CD4-positive, alpha-beta T cell treated with Interleukin-17A for 4 hours (primary cell): ENCODE measurements at places on chromosomes 3 and 15.

- DNase-seq: no peak
These were observed 19.2 kb downstream of the FOXP1 start for GRCh38 chr3:71564361-71564760.

DNA sequence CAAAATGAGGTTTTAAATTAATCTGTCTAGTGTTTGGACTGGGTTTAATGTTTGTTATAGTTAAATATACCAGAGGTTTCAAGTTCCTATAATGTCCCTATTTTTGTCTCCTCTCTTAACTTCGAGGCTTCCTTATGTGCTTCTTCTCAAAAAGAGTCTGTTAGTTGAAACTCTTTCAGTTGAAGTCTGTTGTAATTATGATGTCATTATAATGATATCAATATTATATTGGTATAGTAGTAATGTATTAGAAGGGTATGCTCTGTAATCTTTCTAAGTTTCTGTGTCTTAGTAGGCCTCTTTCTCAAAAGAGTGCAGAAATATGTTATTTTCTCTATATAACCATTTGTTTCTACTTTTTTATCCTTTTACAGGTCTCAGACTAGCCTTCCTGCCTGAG is 1148.0 kb downstream of the NSUN3 start:
- no peak for DNase-seq

- no peak for DNase-seq
These were observed 451 bp downstream of the CCR5AS start for GRCh38 chr3:46406443-46406787.

GRCh38 chr3:16801223-16801622 is 83.5 kb upstream of the PLCL2 start:
- DNase-seq: no peak

DNA sequence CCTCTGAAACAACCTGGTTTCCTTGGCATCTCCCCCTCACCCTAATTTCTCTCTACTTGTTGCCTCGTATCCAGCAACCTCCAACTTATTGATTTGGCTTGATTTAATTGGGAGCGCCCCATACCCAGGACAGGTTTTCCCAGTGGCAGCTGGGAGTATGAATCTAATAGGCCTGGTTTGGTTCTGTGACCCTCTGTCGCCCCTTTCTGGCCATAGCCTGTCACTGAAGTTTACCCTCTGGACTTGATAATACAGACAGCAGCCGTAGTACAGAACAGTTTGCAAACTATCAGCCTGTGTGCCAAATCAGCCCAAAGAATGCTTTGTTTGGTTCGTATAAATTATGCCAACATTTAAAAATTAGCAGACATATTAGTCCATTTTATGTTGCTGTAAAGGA is 525.1 kb upstream of the GOLIM4 start:
- no peak for DNase-seq

- DNase-seq: no peak
These were observed 15.5 kb downstream of the MAPKAPK3 start for GRCh38 chr3:50632450-50632849.

- no peak for DNase-seq
These were observed 5.0 kb upstream of the KPNA1 start for GRCh38 chr3:122519693-122520092.

DNA sequence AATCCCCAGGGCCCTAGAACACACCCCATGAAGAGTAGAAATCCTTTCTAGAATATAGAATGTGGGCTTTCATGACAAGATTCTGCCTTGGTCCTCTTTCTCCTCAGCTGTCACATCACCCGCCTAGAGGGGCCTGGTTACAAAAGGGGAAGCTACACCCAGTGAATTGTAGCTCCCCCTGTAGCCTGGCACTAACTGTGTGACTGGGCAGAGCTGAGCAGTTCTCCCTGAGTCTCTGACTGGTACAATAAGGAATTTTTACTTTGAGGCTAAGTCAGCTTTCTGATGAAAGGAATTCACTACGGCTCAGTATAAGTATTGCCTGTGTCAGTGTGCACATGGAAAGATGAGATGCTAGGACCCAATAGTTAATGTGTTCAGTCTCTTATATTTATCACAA is 28.7 kb upstream of the ZNF148 start:
- no peak for DNase-seq

GRCh38 chr15:41809121-41809520 is 18.8 kb upstream of the JMJD7 start:
- DNase-seq: no peak

DNA sequence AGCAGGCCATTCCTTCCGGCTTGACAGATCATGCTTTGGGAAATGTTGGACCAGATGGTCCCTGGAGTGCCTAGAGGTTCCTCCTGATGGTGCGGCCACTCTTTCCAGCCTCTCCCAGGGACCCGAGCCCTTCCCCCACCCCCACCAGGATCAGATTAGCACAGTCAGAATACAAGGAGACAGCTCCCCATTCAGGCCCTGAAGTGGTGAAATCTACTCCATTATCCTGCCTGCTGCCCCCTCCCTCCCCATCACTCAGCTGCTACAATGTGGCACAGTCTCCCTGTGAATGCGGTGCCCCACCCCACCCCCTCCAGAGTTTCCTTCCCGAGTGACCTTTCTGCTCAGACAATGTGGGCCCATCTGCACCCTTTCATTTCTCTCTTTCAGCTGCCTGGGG is 29.4 kb downstream of the RNU5B-1 start:
- DNase-seq: no peak

DNA sequence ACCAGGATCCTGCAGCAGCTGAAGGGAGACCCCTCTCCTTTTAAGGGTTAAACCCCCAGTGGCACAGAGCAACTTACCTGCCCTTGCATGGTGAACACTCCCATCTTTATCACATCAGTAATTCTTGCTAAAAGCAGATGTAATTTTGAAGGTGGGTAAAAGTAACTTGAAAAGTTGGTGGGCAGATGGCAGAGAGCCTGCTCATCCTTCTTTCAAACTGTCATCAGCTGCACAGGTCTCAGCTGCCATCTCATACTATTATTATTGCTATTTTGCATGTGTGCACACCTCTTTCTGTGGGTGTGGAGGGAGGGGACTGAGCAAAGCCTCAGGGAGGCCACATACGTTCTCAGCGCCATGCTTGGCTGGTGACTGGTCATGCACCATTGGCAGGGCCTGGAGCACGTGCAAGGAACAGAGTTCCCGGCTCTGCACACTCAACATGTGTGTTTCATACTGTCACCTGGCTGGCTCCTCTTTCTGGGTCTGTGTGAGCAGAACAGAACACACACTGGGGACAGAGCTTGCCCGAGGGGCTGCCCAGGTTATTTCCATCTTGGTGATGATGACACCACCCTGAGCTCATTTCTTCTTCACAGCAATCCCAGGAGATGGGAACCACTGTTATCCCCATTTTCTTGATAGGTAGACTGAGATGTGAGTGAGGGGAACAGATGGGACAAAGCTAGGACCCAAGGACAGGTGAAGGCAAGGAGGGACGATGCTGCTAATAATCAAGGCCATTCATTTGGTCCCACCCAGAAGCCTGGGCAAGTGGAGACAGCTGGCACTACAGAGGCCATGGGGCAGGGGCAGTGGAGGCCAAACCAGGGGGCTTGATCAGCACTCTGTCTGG is 95.8 kb upstream of the KLF13 start:
- no peak for DNase-seq

DNA sequence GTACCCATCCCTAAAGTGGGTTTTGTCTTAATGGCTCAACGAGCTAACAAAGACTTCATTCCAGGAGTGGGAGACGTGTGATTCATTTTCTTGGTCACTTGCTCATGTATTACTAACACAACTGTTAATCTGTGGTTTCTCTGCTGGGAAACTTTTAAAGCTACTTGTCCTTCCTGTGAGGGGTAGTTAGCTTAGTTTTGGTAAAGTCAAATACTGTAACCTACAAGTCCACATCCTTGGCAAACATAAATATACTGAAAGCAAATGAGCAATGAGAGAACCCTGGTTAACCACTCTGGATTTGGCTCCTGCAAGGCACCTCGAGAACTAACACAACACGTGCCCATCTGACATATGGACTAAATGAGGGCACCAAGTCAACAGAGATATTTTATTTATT is 19.9 kb downstream of the NOX5 start:
- no peak for DNase-seq

- DNase-seq: peak; percentile 27
These were observed 6.7 kb downstream of the CMTM8 start for GRCh38 chr3:32245200-32245599.

DNA sequence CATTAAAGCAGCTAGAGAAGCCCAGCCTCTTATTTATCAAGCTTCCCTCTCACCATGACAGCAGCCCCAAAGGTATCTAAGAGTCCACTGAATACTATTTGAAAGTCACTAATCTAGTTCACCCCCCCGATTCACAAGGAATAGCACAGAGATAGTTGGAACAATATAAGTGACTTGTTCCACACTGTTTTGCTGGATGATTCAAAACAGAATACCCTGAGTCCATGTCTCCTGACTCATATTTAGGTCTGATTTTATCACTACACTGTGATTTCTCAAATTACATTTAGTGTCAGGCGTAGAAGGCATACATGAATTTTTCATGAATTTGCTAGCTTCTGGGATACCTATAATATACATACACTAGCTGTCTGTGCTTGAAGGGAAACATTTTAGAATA is 18.7 kb upstream of the EOGT start:
- DNase-seq: no peak

DNA sequence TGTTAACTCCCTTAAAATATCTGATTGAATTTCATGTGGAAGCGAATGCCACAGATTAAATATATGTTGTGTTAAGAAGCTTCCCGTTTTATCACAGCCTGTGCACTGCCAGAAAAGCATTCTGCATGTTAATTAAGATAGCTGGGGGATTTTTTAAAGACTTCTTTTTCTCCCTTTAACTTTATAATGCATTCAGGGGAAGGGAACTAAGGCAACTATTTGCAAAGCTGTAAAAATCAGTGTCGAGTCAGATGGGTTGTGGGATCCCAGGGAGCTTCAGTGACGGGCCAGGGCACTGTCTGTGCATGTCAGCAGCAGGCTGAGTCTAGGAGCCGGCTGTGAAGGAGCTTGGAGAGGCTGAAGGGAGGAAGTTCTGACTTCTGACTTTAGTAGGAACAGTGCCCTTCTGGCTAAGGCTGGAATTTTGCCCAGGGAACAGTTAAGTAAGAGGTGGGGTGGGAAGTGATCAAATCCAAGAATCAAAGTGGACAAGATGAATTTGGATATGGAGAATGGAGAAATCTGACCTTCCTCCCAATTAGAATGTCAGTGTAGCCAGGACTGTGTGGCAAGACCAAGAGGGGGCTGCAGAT is 77.7 kb downstream of the ABHD5 start:
- DNase-seq: no peak

DNA sequence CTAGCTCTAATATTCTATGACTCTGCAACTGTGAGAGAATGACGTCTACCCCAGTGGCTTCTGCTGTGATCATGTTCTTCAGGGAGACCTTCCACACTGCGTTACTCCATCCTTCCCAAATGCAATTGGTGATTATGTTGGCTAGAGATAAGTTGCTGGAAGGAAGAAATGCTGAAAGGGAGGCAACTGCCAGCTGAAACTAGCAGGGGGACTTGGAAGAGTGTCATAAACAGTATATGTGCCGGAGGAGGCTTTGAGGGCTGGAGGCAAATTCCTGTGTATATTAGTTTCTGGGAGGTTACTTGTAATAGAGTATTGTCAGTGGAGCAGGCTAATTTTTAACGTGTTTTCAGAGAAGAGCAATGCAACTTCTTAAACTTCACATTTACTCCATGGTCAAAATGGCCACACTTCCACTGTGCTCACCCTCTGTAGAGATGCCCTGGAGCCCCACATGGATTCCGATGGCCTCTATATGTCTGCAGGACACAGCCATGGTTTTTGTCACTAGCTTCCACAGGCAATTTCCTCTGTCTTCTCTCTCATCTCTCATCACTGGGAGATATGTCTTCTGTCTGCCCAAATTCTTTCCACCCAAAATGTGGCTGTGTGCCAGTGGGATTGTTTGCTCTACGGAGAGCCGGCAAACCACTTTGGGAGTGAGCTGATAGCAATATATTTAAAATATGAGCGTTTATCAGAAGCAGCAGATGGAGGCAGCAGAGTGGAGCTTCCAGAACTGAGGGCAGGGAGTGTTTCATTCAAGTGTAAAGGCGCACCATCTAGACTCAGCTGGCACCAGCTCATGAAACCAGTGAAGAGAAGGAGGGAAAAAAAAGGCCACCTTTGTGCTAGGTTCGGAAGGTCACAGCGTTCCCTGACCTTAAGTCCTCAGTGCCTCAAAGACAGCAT is 13.3 kb upstream of the CD47 start:
- DNase-seq: no peak

DNA sequence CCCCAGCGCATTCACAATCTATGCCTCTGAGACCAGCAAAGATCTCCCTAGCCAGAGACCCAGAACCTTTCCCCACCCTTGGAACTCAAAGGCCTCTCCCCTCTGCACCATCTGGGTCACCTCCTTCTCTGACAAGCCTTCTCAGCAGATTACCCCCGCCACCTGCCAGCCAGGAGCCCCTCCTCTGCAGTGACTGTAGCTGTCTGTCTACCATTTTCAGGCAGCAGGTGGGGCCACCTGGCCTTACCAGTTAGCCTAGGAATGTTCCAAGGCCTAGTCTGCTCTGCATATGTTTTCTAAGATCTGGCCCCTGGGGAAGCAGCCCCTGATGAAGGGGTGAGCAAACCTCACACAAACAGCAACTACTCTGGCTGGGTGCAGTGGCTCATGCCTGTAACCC is 2.4 kb downstream of the MYLK start:
- no peak for DNase-seq
